Colonic mucosa (tissue), 4 donors: ENCODE measurements at places on chromosomes 7 and 10.

DNA sequence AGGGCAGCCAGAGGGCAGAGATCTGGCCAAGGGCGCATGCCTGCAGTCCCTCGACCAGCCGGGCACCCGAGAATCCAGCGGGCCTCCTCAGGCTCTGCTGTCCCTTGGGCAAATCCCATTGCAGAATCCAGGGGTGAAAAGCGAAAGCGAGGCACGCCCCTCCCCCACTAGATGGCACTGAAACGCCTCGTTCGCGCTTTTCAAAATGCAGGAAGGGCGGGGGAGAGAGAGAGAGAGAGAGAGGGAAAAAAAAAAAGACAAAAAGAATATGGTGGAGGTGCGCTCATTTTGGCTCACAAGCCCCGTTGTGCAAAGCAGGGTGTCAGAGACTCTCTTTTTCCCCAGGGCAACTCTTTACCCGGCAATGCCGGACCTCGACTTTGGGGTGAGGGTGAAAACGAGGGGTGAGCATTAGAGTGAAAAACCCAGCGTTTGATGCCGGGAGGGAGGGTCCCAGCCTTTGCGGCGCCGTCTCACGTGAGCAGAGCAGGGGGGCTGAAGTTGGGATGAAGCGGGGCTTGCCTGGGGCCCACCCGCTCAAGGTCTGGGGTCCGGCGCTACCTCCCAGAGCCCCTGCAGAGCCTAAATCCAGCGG is 2.5 kb upstream of the TMEM178B start:
- no peak for DNase-seq

- DNase-seq, result no peak
These were observed 247.6 kb upstream of the HGF start for GRCh38 chr7:82017334-82017943.

DNA sequence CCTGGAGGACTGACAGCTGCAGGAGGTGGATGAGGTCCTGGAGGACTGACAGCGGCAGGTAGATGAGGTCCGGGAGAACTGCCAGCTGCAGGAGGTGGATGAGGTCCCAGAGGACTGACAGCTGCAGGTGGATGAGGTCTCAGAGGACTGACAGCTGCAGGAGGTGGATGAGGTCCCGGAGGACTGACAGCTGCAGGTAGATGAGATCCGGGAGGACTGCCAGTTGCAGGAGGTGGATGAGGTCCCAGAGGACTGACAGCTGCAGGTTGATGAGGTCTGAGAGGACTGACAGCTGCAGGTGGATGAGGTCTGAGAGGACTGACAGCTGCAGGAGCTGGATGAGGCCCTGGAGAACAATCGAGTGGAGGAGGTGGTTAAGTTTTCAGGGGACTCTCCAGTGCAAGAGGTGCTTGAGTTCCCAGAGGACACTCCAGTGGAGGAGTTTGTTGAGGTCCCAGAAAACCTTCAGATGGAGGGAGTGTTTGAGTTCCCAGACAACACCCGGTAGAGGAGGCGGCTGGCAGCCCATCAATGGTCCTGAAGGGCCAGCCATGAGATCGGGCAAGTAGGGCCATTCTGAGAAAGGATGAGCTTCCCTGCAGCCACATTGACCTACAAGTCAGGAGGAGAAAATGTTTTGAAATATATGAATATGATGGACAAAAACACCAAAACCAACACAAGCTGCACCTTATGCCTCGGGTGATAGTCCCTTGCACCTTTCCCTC is 4.7 kb upstream of the EIF5AL1 start:
- no peak for DNase-seq

GRCh38 chr10:103616705-103617601 is 123.4 kb downstream of the NEURL1 start:
- peak; percentile 52 for DNase-seq

DNA sequence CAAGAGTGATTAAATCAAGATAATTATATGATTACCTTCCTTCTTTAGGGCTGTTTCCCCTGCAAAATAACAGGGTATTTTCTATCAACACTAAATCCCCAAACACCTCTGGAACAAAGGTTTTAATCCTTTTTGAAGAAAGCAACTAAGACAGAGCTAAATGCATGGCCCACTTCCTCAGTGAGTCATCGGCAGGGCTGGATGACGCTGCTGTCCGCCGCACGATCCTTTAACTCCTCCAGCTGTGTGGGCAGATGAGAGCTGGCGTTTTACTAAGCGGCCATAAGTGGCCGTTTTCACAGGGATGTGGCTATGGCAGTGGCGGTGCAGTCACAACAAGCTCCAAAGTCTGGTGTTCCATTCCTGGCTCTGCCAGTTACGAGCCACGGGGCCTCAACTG is 76.0 kb upstream of the C1QL3 start:
- DNase-seq, result no peak

GRCh38 chr10:13685885-13686284 is 99.1 kb downstream of the PRPF18 start:
- no peak for DNase-seq

DNA sequence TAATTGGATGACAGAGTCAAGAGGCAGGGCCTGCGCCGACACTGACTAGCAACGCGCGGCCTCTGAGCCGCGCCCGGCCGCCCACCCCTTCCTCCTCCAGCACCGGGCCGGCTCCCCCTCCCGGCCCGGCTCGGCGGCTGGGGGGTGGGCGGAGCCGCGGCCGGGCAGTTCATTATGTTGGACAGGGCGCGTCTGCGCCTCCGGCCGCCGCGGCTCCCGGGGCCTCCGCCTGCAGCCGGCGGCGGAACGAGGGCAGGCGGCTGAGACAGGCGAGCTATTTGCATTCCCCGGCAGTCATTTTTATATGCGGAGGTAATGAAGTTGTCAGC is 106.7 kb downstream of the SNX10 start:
- no peak for DNase-seq

DNA sequence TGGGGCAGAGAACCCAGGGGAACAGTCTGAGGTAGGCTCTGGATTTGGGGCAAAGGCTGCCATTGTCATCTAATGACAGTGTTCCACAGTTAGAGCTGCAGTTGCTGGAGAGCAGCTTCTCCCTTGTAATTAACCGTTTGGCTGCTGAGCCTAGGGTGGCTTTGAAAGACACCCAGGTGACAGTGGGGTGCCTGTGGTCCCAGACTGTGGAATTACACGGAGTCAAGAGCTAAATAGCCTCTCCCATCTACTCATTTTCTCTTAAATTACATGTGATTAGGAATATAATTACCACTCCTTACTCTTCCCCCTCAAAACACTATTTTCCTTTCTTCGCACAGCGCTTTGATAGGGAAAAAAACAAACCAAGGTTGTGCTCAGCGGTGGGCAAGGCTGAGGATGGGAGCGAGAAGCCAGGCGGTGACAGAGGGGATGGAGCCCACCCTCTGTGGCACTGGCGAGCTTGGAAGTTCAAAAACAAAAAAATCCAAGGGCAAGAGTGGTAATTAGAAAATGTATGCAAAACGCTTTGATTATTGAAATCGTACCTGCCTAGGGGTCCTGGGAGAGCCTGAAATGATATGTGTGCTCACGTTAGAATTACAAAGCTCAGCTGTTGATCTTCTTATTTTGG is 44.1 kb downstream of the BAMBI start:
- DNase-seq, result no peak

DNA sequence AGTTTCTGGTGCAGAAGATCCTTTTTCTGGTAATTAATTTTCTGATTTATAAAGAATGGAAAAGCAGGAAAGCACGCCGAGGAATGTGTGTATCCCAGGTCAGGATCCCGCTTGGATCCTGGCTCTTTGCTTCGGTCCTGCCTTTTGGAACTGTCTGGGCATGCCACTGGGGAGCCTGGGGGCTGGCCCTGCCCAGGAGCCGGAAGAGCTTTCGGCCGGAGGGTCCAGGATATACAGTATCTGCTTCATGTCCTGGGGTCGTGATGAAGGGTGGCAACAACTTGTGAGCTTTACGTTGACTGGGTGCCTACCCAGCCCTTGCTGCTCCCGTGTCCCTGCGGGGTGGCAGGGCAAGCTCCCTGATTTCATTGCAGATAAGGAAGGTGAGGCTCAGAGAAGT is 2.4 kb downstream of the SH2D4B start:
- DNase-seq, result no peak

GRCh38 chr7:131355917-131356777 is 28.5 kb downstream of the MKLN1 start:
- peak; percentile 65 for DNase-seq

GRCh38 chr7:48031111-48031510 is 2.2 kb upstream of the SUN3 start:
- DNase-seq, result no peak

- no peak for DNase-seq
These were observed 276.6 kb upstream of the GALNT17 start for GRCh38 chr7:70855373-70855772.

DNA sequence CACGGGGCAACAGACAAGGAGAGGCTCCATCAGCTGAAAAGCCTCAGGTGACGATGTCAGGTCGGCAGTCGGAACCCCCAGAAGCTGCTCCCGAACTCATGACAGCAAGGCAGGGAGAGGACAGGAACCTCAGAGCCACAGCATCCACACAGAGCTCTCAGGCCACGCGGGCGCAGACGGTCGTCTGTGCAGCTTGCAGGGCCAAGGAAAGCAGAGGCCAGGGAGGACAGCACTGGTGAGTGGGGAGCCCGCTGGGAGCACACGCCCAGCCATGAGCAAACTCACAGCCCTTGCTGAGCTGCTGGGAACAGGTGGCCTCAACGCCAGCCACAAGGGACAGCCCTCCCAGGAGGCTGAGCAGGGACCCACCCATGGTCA is 138.9 kb downstream of the MAD1L1 start:
- no peak for DNase-seq

DNA sequence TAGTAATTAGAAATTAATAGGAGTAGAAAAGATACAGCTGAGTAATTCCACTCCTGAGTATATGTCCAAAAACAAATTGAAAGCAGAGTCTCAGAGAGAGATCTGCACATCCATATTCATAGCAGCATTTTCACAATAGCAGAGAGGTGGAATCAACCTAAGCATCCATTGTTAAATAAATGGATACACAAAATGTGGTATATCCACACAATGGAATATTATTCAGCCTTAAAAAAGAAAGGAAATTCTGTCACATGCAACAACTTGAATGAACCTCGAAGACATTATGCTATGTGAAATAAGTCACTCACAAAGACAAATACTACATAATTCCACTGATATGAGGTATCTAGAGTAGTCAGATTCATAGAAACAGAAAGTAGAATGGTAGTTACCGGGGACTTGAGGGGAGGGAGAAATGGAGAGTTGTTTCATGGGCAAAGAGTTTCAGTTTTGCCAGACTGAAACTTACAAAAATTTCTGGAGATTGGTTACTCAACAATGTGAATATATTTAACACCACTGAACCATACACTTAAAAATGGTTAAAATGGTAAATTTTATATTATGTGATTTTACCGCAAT is 18.4 kb downstream of the VTI1A start:
- DNase-seq, result no peak

DNA sequence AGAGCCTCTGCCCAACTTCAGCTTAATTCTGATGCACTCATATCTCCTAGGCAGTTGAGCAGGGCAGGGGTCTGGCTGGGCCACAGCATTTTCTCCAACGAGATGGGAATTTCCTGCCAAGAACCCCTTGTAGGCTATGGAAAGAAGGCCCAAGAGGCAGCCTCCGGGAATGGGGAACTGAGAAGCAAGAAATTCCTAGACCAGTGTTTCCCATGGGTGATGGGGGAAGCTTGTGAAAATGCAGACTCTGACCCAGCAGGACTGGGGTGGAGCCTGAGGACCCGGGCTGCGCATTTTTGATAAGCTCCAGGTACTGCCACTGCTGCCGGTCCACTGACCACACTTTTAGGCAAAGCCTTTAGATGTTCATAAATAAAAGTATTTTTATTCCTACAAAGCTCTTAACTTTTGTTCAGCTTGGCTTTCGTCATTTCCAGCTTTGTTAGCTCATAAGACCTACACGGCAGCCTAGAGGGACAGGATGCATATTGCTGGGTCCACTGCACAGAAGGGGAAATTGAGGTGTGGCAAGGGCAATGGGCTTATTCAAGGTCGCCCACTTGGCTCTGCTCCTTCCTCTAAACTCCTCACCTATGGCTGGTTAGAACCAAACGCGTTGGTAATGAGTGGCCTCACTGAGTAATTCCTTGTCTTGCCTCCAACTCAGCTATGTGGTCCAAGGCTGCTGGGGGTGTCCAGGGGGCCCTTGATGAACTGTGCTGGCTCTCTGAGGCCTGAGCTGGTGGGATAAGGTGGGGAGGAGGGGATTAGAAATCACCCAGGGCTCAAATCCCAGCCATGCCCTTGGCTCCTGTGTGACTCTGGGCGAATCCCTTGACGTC is 29.5 kb downstream of the ZCCHC24 start:
- DNase-seq, result no peak

DNA sequence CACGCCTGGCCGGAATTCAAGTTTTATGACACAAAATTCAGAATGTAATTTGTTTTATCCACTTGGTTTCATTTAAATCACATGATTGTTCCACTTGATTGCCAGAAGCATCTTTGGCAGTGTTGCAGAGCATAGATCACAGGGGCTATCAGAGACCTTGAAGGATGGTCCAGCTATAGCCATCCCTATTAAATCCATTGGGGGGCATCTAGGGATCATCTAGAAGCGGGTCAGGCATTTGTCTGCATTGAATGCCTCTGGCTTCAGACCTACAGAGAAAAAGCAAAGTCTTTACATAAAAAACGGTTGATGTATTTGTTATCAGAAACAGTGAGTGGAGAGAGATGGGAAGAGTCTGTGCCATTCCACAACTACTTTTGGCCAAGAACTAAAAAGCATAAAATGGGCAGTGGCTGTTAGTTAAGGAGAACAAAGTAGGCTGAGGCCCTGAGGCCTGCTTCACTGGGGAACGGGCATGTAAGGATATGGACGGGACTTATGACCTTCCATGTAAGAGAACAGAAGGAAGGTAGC is 146.3 kb downstream of the NXPH1 start:
- no peak for DNase-seq

DNA sequence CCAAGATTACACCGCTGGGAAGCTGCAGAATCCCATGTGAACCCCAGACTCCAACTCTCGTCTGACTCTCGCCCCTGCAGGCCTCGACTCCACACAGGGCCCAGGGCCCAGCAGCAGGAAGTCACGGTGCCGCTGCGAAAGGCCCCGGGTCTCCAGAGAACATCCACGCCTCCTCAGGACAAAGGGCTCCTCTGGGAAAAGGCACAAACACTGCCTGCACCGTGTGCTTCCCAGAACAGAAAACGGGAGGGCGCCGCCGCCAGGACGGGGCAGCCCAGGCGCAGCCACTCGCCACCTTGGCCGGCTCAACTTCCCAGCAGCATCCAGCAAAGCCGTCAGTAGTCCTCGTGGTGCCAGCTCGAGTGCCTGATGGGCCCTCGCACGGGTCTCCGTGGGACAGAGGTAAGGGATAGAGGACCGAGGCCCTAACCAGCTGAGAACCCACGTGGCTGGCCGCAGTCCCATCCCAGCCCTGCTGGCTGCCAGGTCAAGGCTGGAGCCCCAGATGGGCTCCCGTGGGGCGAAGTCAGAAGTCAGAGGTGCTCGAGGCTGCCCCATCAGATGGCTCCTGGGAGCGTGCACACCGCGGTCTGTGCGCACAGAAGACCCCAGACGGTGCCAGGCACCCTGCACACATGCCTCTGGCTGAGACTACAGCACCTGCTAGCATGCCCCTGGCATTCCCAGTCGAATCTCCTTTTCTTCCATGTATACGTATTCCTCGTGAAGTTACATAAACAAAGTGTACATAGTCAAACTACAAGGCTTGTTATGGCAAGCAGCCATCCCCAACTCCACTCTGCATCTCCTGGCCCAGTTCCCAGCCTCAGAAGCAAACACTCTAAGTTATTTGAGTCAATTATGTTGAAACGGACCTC is 60.2 kb downstream of the MAD1L1 start:
- peak; percentile 48 for DNase-seq
